Pericardium fibroblast (primary cell): ENCODE measurements at places on chromosomes 16 and 17. TPM values are rescaled to one million over a fixed set of nuclear protein-coding genes. Genes with fewer than 3 reads are reported as not detected.

The ACSM2A gene
- not detected in 2 replicates for total RNA-seq

The ARL5C gene
- not detected in 2 replicates for total RNA-seq

The CDYL2 gene
- 2.1 and 2.9 TPM in 2 replicates for total RNA-seq

The CDH5 gene
- total RNA-seq: 14.2 and 15.9 TPM in 2 replicates

The MYH11 gene
- total RNA-seq: 0.47 TPM in 1 of 2 replicates, not detected in the other

The KRT10 gene
- total RNA-seq: 18.0 and 18.8 TPM in 2 replicates

The CRHR1 gene
- not detected in 2 replicates for total RNA-seq

The FBXW10 gene
- not detected in 2 replicates for total RNA-seq

The TBX4 gene
- total RNA-seq: not detected in 2 replicates

The GALK1 gene
- 46.3 and 48.2 TPM in 2 replicates for total RNA-seq

The ABCA6 gene
- total RNA-seq: 39.8 and 61.4 TPM in 2 replicates

The ATP2A1 gene
- total RNA-seq: 0.12 and 0.17 TPM in 2 replicates

The TBC1D3 gene
- not detected in 2 replicates for total RNA-seq

The INCA1 gene
- total RNA-seq: 0.47 and 1.6 TPM in 2 replicates

The TNP2 gene
- total RNA-seq: not detected in 2 replicates

The TBC1D3I gene
- not detected in 2 replicates for total RNA-seq

The PRCD gene
- total RNA-seq: 0.94 and 1.9 TPM in 2 replicates

The TK1 gene
- 5.2 and 6.9 TPM in 2 replicates for total RNA-seq

The PLEKHH3 gene
- total RNA-seq: 40.7 and 42.5 TPM in 2 replicates
